ENCODE measurements at places on chromosomes 7 and 10.

GRCh38 chr10:126288547-126289493, 99.5 kb downstream of the ADAM12 start:
- no peak for DNase-seq

DNA sequence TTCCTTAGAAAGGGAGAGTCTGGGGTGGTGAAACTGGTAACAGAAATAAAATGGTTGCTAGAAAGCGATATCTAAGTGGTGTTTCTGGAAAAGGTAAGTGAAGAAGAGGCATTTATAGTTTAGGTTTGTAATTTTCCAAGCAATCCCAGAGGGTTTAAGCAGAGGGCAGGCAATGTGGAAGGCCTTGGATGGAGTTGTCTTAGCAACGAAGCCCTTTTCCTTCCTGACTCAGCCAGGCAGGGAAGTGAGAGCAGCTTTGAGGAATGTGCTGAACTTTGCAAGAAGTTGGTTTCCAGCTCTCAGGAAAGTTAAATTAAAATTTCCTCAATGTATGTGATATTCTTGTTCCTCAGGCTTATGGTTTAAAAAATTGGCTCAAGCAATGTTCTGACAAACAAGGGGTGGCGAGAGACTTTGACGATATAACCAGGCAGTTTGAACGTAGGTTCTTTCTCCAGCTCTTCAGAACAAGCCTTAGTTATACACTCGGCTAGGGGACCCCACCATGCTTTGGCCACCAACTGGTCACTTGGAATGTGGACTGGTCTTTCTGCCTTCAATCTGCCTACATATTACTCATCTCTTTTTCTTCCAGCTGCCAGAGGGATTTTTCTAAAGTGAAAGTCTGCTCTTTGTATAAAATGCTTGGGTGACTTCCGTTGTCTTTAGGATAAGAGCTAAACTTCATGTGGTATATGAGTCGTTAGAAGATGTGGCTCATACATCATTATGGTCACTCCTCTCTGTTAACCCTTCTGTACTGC, 66.9 kb upstream of the SLC25A13 start:
- DNase-seq, result no peak

DNA sequence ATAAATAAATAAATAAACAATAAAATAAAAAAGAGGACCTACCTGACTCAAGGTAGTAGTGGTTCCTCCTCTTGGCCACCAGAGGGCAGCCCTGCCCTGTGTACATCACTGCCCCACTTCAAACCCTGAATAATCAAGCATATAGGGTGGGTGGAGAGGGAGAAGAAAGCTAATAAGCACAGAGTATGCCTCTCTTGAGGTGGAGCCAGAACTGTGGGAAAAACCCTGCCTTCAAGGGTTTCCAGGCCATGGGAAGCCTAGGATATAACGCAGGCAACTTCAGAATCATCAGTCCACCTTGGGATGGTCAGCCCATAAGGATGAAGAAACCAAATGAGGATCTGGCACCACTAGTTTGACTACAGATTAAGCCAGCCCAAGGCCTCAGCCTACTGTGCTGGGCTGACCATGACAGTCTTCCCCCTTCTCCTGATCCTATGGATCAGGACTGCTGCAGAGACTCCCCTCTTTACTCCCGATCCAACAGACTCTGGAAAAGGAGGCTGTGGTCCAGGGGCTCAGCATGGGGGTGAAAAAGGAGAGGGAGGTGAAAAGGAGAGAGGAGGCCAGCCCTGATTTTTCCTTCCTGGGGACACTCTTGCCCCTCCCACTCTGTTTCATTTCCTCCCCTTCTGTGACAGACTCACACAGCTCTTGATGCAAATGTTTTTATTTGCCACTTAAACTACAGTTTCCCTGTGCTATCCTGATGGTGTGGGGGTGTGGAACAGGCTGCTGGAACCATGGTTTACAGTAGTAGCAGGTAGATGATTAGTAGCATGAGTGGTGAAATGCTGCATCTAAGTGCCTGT, 10.1 kb downstream of the AVPI1 start:
- DNase-seq, result no peak

- DNase-seq, result peak; percentile 53
Measured at GRCh38 chr10:112851588-112852211, 98.3 kb upstream of the TCF7L2 start.

GRCh38 chr7:26553582-26553981, 261.9 kb downstream of the SNX10 start:
- DNase-seq, result no peak

DNA sequence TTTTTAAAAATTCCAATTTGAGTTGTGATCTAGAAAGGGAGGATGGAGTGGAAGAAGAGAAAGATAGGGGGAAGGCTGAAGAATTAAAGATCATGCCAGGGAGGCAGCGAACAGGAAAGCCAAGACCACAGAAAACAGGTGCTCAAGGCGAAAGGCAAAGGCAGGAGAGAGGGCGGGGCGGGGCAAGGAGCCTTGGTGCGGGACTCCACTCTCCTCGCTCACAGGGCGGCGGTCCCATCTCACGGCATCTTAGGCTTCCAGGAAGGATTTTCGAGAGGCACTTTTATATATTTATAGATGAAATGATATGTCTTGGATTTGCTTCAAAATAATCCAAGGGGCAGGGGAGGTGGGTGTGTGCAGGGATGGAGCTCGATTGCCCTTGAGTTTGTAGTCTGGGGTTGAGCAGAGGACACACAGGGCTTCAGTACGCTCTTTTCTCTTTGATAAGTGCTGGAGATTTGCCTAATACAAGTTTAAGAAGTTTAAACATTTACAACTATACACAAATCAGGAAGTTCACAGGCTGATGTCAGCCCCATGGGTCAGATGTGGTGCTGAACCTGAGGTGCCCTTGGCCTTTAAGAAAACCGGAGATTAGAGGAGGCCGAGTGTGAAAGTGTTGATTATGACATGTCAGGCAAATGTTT, 161.1 kb downstream of the PRKAG2 start:
- peak; percentile 63 for DNase-seq

GRCh38 chr7:137020351-137020750, 151.9 kb downstream of the CHRM2 start:
- no peak for DNase-seq

- DNase-seq, result no peak
Measured at GRCh38 chr10:96764425-96765060, 44.2 kb upstream of the PIK3AP1 start.

- no peak for DNase-seq
Measured at GRCh38 chr10:103840740-103841070, 14.7 kb downstream of the SH3PXD2A start.

DNA sequence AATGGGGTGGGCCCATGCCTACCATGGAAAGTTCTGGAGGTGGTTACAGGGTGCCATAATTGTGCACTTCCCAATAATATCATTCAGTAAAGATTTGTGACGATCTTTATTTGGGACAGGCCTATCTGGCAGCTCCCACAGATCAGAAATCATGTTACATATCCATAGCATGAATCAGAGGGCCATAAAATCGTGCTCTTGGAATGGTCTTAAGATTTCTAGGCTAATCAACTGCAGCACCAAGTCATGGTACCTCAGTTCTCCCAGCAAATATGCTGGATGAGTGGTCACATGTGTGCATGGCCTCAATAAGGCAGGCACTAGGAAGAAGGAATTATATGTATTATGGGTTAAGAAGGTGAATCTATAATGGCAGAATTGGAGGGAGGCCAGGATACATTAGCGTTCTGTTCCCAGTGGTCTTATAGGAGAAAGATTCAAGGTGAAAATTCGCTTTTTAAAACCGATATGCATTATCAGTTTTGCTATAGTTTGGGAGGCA, 134.7 kb downstream of the NRP1 start:
- DNase-seq, result no peak

DNA sequence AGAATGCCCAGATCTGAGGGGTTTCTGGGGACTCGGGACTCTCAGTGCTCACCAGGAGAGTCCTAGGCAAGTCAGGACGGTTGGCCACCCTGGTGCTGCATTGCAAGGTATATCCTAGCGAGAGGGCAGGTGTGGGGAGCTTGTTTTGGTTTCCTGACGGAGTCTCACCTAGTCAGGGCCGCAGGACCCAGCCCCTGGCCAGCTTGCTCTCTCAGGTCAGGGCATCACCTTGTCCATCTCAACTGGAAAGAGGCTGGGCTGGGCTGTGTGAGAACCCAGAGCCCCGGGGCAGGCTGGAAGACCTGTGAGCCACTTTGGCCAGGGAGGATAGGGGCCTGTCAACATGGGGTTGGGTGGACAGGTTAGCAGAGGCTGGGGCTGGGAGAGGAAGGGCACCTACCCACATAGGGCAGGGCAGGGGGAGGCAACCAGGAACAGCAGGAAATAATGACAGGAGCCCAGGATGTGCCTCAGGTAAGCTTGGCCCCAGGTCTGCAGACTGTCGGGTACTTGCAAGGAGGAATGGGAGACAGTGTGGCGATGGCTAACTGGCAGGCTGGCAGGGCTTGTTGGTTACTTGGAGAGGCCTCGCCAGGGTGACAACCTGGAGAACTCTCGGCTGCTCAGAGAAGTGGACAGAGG, 31.5 kb downstream of the DNAJB12 start:
- no peak for DNase-seq

DNA sequence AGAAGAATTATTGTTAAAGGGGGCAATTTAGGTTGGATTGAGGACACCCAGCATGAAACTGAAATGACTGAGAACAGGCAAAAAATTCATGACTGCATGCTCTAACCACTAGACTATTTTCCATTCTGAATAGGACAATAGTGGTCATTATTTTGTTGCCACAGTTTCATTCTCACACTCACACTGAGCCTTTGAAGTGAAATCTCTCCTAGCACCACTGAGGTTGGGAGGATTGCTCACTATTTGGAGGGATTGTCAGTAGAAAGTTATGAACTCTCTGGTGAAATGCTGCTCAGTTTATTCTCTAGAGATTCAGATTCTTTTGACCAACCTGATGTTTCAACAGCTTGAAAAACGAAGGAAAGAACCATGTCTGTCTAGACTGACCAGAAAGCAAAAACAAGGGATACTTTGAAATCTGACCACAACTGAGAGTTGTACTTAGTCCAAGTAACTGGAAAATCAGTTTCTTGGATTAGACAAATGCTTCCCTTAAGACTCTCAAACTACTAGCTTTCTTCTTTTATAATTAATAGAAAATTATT, 191.2 kb downstream of the DYNC1I1 start:
- no peak for DNase-seq

DNA sequence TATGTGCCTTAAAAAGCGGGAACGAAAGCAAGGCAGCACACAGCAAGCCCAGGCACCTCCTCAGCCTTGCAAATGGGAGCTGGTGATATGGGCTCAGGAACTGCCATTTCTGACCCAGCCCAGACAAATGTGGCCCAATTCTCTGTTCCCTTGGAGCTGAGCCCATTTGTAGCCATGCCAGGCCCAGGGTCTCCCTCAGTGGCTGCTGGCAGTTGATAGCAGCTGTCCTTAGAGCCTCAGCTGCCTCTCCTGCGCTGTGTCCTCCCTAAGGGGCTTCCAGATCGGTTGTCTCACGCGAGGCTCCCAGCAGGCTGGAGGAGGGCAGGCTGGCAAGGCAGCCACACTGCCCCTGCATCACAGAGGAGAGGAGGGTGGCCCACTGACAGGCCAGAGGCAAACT, 275.8 kb downstream of the KCNMA1 start:
- DNase-seq, result no peak

DNA sequence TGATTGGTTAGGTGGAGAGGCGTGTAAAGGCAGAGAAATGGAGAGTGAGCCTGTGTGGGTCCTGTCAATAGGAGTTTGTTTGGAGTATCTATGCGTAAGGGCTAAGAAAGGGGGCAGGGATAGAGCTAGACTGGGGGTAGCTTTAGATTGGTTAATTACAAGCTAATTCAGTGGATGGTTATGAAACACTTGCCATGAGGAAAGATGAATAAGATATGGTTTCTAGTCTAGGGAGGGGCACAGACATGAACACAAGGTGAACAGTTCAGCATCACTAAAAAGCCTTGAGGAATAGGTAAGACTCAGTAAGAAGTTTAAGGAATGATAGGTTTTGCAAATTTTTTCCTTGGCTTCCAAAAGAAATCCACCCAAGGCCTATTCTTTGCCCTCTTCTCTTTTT, 50.6 kb downstream of the PLPP4 start:
- no peak for DNase-seq

- DNase-seq, result no peak
Measured at GRCh38 chr10:33930079-33930478, 595.6 kb upstream of the NRP1 start.

DNA sequence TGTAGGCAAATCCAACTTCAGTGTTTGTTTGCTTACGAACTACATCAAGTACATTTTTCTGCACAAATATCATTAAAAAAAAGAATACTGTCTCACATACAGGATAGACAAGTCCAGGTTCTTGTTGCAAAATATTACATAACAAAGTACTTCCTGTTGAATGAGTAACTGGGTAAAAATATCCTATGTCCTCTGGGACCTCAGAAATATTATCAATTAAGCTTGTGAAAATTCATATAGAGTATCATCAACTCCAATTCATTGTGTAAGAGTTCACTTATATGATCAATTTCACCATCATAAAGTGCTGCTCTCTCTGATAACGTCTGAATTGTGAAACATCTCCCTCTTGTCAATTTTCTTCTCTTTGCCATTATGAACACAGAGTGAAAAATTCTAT, 22.6 kb downstream of the HERC4 start:
- DNase-seq, result no peak

DNA sequence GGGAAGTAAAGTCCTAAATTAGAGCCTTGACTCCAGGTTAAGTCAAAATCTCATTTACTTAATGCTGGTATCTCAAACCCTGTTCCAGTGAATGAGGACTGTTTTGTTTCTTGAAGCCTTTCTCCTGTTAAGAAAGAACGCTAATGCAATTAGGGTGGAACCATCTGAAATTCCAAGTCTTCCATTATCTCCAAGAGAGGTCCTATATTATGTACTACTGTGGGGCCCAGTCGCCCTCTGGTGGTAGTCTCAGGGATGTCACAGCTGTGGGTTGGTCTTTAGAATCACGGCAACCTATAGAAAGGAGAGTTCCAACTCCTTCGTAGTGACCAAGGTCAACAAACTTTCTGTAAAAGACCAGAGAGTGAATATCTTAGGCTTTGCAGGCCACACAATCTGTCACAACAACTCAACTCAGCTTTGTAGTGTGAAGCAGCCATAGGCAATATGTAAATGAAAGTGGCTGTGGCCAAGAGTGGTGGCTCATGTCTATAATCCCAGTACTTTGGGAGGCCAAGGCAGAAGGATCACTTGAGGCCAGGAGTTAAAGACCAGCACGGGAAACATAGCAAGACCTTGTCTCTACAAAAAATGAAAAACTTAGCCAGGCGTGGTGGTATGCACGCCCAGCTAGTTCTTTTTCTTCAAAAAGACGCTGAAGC, 9.3 kb downstream of the RPP38 start:
- peak; percentile 84 for DNase-seq

DNA sequence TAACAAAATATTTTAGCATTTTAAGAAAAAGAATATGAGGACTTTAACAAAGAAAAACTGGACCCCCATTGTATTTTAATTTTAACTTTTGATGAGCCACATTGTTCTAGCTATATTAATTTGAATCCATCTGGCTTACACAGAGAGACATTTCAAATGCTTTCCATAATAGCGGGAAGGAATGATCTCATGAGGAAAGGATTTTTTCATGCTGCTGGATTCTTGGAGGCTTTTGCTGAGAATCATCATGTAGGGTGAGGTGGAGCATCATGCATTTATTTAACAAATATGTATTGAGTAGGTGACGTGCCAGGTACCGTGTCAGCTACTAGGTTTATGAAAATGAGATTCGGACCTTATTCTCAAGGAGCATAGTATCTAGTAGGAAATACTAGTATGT, 1006.3 kb downstream of the SORCS1 start:
- no peak for DNase-seq

- peak; percentile 45 for DNase-seq
Measured at GRCh38 chr7:24573554-24574338, 494 bp downstream of the PALS2 start.
